ENCODE measurements at places on chromosomes 2 and 18.

GRCh38 chr2:203532957-203533658, 2.0 kb downstream of the RAPH1 start:
- no peak for DNase-seq

DNA sequence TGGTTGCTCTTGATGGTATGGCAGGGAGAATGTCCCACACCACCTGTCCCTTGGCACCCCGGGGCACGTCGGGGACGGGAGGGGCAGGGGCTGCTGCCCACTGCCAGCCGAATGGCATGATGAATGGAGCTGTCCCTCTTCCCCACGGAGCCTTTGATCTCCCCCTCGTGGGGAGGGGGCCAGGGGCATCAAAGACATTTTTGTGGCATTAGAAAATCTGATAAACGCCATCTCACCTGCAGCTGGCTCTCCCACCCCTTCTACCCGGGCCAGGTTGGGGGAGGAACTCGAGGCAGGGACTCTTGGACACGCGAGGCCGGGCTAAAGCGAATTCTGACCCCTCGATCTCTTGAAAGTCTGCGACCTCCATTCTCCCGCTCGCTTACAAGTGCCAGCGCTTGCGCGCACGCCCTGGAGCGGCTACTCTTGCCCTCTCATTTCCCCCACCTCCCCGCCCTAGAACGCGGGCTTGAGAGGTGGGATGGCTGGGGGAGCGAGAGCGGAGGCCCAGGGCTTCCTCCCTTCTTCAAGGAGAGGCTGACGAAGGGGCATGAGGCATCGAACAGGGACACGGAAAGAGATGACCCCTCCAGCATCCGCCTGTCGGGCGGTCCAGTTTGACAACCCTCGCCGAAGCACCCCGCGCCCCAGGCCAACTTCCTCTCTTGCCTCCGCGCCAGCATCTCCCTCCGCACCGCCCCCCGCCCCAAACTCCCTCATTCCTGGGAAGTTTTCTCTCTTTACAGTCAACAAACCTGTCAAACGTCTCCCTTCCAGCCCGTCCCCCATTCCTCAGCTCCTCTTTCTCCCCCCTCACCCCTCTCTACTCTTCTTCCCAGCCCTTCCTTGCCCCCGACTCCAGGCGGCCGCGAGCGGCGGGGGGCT, 692 bp upstream of the WNT6 start:
- DNase-seq, result no peak

- DNase-seq, result no peak
These were observed 53.9 kb downstream of the OTX1 start for GRCh38 chr2:63104482-63104881.

DNA sequence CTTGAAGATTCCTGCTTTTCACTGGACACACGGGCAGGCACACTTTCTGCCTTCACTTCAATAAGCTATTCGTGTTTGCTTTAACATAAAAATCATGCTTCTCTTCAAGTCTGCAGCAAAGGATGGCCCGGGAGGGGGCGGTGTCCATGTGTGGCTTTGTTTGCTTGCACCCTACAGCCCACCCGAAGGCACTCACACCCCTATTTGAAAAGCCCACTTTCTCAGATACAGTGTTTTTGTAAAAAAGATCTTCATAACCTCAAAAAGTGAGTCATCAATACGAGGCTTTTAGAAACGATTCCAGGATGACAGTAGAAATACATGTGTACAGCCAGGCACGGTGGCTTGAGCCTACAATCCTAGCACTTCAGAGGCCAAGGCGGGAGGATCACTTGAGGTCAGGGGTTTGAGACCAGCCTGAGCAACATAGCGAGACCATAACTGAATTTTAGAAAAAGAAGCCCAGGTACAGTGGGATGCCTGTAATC, 36.5 kb upstream of the HPCAL1 start:
- DNase-seq, result no peak

DNA sequence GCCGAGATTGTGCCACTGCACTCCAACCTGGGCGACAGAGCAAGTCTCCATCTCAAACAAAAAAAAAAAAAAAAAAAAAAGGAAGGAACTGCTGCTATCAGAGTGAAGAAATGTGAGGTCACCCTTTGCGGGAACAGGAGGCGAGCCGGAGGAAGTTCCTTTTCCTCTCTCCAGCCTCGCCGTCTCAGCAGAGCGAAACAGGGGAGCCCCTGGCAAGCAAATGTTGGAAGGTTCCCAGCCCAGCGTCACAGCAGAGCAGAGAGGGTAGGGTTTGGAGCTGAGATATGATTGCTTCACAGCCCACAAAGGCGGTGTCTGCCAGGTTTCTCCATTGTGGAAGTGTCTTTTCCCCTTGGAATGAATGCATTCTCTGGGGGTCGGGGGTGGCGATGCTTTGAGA, 28.5 kb downstream of the SLC20A1 start:
- no peak for DNase-seq

GRCh38 chr2:30398084-30398873, 48.8 kb upstream of the LCLAT1 start:
- no peak for DNase-seq

- no peak for DNase-seq
These were observed 9.1 kb downstream of the RND3 start for GRCh38 chr2:150478200-150478974.

GRCh38 chr2:83162421-83162820, 1296.7 kb downstream of the SUCLG1 start:
- DNase-seq, result no peak

GRCh38 chr2:118249531-118249930, 161.3 kb downstream of the INSIG2 start:
- no peak for DNase-seq

GRCh38 chr18:48979944-48980890, 29.5 kb upstream of the SMAD7 start:
- no peak for DNase-seq

DNA sequence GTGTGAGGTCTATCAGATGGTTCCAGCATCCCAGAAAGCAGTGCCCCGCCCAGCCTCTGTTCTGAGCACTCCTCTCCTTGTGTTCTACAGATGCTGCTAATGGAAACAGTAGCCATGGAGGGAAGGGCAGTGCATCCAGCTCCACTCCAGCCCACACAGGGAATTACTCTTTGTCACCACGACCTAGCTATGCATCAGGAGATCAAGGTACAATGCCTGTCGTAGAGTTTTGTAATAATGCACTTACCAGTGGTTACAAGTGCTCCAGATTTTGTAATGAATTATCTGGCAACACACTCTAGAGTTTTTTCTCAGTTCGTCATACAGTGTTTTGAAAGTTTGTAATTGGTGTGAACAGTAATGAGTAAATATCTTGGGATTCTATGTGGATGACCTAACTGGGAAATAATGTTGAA, 161.1 kb downstream of the ESCO1 start:
- no peak for DNase-seq

DNA sequence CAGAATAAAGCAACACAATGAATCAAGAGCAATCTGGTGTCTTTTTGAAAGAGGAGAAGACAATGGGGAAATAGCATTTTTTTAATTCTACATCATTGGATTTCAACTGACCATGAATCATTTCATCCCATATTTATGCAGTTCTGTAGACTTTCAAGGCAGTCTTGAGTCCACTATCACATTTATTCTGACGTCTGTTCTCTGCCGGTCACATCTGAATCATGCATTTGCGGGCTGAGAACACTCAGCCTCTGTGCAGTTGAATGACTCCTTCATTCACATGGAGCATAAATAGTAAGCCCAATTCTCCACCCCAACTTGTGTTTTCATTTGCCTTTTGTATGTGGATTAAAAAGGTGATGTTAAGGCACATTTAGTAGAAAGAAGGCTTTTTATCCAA, 128.2 kb downstream of the AKAIN1 start:
- DNase-seq, result no peak

- no peak for DNase-seq
These were observed 55.1 kb downstream of the PPP4R1 start for GRCh38 chr18:9559253-9559652.

DNA sequence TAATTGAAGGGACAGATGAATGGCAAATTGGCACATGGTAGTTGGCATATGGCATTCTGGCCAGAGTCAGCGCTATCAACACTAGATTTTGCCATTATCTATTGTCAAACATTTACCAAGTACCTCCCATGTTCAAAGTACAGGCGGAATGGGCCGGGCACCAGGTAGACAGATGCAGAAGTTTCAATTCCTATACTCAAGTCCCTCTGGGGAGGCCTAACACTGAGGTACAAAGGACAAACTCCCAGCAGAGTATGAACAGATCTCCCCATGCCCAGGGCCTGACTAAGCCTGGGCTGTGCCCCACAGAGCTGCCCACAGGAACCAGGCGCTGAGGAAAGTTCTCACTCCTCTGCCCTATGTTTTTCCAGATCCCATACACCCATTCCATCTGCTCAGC, 257.5 kb upstream of the KLHL29 start:
- DNase-seq, result no peak

- DNase-seq, result no peak
These were observed 15.6 kb upstream of the TMEM18 start for GRCh38 chr2:692767-693166.

DNA sequence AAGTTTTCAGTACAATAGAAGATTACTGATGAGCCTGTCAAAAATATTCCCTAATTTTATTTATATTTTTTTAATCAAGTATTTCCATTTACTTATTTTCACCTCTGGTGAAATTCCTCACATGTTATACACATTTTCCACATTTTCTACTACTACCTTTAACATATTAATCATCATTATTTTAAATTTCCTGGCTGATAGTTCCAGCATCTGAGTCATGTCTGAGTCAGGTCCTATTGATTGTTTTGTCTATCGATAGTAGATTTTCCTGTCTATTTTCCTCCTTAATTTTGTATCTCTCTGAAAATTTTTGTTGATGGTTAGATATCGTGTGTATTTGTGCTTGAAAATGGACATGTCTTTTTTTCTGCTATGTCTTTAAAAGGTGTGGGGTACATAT, 211.8 kb upstream of the DSEL start:
- no peak for DNase-seq

DNA sequence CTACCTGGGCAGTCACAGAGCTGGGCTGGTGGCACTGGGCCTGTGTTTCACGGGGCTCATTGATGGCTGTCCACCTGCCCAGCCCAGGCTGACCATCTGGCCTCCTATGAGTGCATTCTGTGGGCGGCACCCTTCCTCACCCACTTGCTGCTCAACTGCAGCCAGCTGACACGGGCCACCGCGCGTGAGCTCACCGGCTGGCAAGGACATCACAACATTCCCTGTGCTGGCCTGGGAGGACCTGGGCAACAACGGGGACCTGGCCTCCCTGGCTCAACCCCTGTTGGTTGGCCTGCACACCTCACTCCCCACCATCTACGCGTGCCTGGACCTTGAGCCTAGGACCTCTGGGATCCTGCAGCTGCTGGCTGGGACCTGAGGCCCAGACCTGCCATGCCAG, 98.2 kb upstream of the DTNA start:
- no peak for DNase-seq

Measured in activated CD4-positive, alpha-beta T cell treated with anti-CD3 and anti-CD28 coated beads, Interleukin-2, amount 50 U/mL, for 1 hour (primary cell).